GM03348 (cell line): ENCODE measurements at places on chromosomes 16 and 17.

- no peak for DNase-seq
Measured at GRCh38 chr16:1374418-1375297, 22.9 kb downstream of the GNPTG start.

DNA sequence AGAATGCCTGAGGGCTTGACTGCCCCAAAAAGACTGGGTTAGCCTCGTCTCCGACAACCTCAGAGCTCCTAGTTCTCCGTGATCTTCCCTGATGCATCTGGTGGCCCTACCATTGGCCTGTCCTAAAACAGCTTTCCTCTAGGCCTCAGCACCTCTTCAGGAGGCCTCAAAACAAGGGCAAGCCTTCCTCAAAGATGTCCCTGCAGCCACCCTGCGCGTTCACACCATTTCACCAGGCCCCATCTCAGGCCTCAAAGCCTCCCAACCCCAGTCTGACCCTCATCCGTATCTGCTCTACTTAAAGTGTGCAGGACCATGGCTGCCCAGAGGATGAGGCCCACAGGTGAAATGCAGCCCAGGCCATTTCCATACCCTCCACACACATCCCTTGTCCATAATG lies 7.4 kb downstream of the ALOXE3 start:
- DNase-seq = no peak

GRCh38 chr17:54680410-54680809 lies 220.2 kb upstream of the TOM1L1 start:
- no peak for DNase-seq

GRCh38 chr16:30430428-30430970 lies 669 bp upstream of the DCTPP1 start:
- no peak for DNase-seq

DNA sequence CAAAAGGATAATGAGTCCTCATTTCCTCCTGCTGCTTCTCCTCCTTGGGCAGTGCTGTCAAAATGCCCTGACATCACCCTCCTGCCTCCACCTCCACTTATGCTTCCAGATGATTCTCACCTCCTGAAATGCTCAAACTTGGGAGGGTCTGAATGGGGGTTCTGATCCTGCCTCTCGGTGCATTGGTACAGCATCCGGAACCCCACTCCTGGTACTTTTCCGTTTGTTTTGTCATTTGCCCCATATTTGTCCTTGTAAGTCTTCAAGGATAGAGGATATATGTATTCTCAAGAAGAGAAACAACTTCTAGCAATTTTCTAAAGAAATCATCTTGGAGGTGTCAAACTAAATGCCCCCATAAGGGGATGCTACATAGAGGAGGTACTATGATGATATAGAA lies 148.3 kb downstream of the SHISA9 start:
- DNase-seq = no peak

DNA sequence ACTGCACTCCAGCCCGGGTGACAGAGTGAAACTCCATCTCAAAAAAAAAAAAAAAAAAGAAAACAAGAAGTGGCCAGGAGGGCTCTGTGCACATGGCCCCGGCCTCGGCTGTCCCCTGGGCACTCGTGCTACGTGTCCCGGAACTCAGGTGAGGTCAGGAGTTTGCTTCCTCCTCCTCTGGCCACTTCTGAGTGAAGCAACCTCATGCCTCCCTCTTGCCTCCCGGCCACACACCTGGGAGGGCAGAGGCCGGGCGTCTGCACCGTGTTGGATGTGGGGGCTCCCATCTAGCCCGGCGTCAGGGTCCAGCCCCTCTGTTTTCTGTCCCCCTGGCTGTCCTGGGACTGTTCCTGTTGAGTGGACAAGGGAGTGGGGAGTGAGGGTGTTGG lies 22.2 kb downstream of the ASPSCR1 start:
- DNase-seq = no peak

- no peak for DNase-seq
Measured at GRCh38 chr16:48004141-48004695, 151.6 kb downstream of the ABCC12 start.

GRCh38 chr17:64477849-64478248 lies 19.0 kb downstream of the POLG2 start:
- DNase-seq = no peak

- DNase-seq = no peak
Measured at GRCh38 chr17:30395398-30396022, 16.8 kb downstream of the CPD start.

DNA sequence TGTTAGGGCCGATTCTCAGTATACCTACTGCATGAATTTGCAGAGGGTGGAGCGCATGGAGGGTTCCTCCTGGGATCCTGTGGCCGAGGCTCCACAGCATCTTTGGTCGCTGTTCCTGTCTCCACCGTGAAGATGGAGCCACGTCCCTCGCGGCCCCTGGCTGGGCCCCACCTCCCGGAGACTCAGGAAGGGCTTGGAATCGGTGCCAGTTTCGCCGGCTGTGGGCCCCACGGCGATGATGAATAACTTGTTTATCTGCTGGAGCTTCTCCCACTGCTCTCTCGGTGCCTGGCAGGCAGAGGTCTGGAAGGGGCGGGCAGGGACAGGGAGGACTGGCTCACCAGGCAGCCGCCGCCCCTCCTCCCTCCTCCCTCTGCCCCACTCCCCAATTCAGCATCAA lies 8.1 kb downstream of the SLC5A11 start:
- DNase-seq = peak; percentile 44

GRCh38 chr17:17140590-17140980 lies 65.5 kb downstream of the PLD6 start:
- DNase-seq = peak; percentile 82

DNA sequence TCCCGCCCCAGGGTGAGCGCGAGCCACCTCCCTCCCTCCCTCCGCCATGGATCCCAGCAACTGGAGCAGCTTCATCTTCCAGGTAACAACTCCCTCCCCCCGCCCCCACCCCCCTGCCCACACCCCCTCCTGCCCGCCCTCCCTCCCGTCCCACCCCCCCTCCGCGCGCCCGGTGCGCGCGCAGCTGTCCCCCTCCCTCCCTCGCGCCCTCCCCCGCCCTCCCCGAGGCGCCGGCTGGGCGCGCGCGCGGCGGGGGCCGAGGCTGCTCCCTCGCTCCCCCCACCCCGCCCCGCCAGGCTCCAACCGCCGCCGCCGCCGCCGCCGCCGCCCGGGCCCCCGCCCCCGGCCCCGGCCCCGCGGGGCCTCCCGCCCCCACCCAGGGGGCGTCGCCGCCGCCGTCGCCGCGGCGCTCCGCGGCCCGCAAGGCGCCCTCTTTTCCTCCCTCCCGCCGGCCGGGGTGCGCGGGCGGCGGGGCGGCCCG lies at the start of gene MAZ:
Gene MAZ, plus strand, starts transcription at position 431 of the 481 bp plus-strand sequence. CDS start 173 bp downstream, outside the sequence.
- peak; percentile 95 for DNase-seq

DNA sequence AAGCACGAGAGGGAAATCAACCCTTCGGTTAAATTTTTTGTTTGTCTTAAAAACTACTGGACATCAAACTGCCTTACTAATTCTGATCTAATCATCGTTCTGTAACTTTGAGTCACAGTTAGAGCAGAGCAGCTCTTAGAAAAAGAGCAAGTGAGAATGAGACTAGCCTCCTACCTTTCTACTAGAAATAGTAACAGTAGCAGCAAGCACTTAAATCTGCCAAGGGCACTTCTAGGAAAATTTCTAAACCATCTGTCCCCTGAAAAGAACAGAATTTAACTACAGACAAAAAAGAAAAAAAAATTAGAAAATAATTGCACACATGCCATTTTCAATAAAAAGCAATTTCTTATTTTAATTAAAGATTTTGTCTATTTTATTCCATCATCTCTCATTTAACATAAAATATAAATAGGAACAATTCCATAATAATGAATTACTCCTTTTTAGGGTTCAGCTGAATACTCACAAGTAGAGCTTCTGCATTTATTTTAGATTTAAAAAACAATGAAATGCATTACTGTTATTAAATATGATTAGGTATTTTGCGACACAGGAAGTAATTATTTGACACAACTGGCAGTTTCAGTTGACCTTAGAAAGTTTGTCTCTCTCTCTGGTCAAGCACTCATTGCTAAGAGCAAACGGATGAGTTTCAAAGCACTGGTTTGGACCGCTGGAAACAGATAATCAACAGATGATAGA lies 250.8 kb upstream of the SOX9 start:
- no peak for DNase-seq

DNA sequence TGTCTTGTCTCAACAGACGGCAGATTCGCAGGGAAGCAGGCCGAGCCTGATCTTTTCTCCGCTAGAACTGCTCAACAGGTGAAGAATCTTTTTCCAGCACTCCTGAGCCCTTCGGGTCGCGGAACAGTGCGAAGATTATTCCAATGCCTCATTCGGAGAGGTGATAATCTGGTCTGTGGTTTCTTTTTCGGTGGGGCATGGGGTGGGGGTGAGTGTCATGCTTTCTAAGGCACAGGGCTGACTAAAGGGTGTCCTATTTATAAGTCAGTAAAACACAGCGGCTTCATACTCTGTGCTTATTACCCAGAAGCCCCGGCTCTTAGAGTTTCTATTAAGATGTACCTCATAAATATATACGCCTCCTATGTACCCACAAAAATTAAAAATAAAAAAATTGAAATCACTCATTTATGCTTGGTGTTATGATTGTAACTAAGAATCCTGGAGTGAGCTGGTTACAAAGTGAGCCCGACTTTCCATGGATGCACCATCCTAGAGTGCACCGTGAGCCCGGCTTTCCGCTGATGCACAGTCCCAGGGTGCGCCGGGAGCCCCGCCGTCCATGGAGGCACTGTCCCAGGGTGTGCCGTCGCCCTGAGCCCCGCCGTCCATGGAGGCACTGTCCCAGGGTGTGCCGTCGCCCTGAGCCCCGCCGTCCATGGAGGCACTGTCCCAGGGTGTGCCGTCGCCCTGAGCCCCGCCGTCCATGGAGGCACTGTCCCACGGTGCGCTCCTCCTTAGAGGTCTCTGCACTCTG lies 164.9 kb downstream of the IRX3 start:
- DNase-seq = no peak

DNA sequence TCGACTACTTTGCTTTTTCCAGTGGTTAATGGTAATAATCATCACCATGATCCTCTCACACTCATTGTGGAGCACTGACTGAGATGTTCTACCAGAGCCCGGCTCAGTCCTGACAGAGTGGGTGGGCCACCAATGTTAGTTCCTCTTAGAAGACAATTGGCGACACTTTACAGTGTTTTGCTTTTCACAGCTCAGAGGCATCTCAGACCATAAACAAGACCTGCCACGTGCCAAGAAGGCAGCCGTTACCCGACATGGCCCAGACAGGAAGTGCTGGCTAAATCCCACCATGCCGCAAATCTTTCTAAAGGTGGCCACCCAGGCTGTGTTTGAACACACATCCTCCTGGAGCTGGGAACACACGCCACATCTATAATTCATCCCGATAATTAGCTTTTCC lies 103.7 kb downstream of the XYLT1 start:
- DNase-seq = no peak

DNA sequence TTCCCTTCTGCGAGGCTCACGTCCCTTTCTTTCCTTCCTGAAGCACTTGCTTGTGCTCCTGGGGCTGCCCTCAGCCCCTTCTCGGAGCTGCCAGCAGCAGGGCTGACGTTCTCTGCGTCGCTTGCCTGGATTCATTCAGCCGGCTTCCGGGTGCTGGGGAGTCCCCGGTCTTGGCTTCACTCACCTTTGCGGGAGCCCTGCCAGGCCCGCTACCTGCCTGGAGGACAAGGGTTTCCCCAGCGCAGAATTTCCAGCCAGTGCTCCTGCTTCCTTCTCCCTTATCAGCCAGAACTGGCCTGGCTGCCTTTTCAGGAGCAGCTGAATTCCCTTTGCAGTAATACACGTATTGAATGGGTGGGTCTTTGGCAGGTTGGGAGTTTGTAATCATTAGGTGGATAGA lies 22.1 kb upstream of the IL17C start:
- no peak for DNase-seq

GRCh38 chr17:57957120-57957850 lies 2.1 kb upstream of the CUEDC1 start:
- no peak for DNase-seq

DNA sequence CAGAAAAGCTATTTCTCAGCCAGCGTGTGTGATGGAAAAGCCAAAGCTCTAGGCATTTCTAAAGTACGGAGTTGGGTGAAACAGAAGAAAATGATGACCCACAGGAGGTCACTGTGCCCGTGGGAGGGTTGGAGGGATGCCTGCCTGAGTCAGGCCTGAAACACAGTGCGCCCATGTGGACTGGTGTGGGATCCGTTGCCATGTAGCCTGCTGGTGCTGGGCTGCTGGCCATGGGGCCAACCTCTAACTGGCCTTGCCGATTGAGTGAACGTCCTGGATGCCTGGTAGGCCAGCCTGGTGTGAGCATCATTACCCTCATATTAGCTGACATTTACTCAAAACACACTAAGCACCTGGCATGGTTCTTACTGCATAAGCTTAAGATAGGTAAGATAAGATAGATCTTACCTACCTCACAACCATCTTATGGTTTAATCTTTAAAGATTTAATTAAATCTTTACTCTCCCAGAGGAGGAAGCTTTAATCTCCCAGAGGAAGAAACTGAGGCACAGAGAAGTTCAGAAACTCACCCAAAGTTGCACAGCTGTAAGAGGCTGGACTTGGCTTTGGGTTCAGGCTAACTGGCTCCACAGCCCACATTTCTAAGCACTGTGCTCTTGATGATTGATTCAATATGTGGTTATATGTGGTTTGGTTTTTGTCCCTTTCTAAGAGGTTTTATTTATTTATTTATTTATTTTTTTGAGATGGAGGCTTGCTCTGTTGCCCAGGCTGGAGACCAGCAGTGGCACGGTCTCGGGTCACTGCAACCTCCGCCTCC lies 15.7 kb downstream of the MGAT5B start:
- DNase-seq = peak; percentile 31

- no peak for DNase-seq
Measured at GRCh38 chr17:57284984-57285646, 28.8 kb downstream of the MSI2 start.

DNA sequence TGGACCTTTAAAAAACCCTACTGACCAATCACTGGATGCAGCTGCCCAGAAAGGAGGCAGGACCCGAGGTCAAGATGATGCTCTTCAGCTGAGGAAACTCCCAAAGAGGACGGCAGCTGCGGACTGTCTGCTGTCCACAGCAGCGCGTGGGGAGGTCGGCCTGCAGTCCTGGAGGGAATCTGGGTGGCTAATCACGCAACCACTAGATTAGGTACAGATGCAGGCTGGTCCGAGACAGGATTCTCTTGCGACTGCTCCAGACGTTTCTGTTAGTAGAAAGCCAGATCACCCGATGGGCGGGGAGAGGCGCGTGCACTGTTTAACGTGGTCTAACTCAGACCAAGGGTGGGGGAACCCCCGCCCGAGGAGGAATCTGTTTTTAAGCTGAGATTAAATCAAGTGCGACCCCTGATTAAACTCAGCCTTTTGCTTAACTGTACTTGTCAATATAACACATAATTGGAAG lies 8.8 kb downstream of the CTRB2 start:
- peak; percentile 63 for DNase-seq

GRCh38 chr16:48451323-48451722 lies 66.1 kb upstream of the SIAH1 start:
- no peak for DNase-seq

GRCh38 chr17:57541472-57542394 lies 203.4 kb downstream of the CCDC182 start:
- peak; percentile 37 for DNase-seq

DNA sequence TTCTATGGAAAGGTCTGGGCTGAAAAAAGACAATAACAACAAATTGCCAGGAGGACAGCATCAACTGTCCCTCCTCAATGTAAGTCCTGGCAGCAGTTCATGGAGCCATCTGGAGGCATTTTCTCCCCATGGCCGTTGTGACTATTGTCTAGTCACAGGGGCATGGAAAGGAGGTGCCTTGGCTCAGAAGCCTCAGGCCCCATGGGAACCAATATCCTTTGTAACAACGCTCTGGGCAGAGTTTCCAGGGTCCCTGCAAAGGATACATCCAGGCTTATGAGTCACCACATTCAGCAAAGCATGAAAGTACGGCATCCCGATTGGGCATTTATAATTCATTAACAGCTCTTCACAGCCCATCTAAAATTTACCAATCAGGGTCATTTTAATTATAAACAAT lies 85.2 kb downstream of the GLG1 start:
- peak; percentile 45 for DNase-seq

GRCh38 chr16:7731141-7731540 lies 398.5 kb downstream of the RBFOX1 start:
- no peak for DNase-seq
